H9 (cell line): ENCODE measurements at places on chromosomes 13 and 19.

- H3K27me3 ChIP-seq: no peaks in the 10 kb centered on the region
- no peak overlapping the region for H3K27ac ChIP-seq
- DNase-seq: no peak
- peaks cover 2% of the 10 kb centered on the region; the same call in 1 of the 2 replicates for H3K4me1 ChIP-seq
Observed at GRCh38 chr19:31586282-31586681, 237.0 kb upstream of the TSHZ3 start.

DNA sequence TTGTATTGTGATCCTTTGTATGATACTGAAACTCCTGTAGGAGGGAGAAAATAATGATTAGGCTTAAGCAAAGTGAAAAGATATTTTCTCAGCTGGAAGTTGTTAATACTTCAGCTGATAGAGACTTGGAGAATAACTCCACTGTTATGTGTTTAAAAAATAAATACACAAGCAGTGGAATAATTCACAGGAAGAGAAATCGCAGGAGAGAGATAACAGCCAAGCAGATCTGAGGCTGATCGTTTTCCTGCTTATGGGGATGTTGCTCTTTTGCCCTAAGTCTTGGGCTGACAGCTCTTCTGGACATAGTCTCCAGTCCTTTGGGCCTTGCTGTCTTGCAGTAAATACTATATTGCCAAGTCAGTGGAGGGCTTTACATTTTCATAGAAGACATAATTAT, 93.3 kb downstream of the OLFM4 start:
- H3K27me3 ChIP-seq: no peaks in the 10 kb centered on the region
- peaks cover 20% of the 10 kb centered on the region for H3K36me3 ChIP-seq
- H3K27ac ChIP-seq: no peak overlapping the region
- H3K4me1 ChIP-seq: peaks cover 5% of the 10 kb centered on the region
- H3K4me3 ChIP-seq: no peak overlapping the region
- DNase-seq: no peak

- H3K36me3 ChIP-seq: no peaks in the 10 kb centered on the region; the same call in 1 of the 2 replicates
- no peaks in the 10 kb centered on the region for H3K27me3 ChIP-seq
- no peaks in the 10 kb centered on the region for H3K4me1 ChIP-seq
- H3K27ac ChIP-seq: no peak overlapping the region
Observed at GRCh38 chr13:73467125-73467524, 408.3 kb downstream of the KLF5 start.

GRCh38 chr13:45909089-45909488, 57.5 kb upstream of the SIAH3 start:
- no peak overlapping the region for H3K27ac ChIP-seq
- H3K27me3 ChIP-seq: no peaks in the 10 kb centered on the region
- H3K4me3 ChIP-seq: no peak overlapping the region
- H3K36me3 ChIP-seq: no peaks in the 10 kb centered on the region
- H3K4me1 ChIP-seq: no peaks in the 10 kb centered on the region
- no peak for DNase-seq

DNA sequence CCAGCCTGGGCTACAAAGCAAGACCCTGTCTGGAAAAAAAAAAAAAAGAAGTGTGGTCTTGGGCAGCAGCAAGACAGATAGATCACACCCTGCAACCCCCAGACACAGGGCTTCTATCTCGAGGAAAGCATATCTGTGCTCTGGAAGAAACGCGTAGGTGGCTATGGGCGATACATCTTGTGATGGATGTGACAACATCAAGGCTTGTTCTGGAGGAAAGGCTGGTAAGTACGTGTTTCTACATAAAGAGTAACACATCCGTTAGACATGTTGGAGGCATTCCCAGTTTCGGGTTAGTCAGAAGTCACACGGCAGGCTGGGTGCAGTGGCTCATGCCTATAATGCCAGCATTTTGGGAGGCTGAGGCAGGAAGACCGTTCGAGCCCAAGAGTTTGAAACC, 6.6 kb upstream of the DHDH start:
- no peak for DNase-seq
- H3K27ac ChIP-seq: no peak overlapping the region
